ENCODE measurements at places on chromosomes 11 and 22.

- no peak for DNase-seq
Measured at GRCh38 chr22:38554281-38554680, 15.7 kb downstream of the DMC1 start.

- DNase-seq: no peak
Measured at GRCh38 chr22:20433191-20433590, 4.4 kb downstream of the SCARF2 start.

- no peak for DNase-seq
Measured at GRCh38 chr11:122983438-122984185, 2.0 kb upstream of the BSX start.

GRCh38 chr22:44782363-44782963 is 30.1 kb downstream of the ARHGAP8 start:
- DNase-seq: no peak

GRCh38 chr22:32985899-32986765 is 72.0 kb downstream of the SYN3 start:
- DNase-seq: peak; percentile 57

Data from activated CD4-positive, alpha-beta memory T cell treated with anti-CD3 and anti-CD28 coated beads for 36 hours (primary cell).